ENCODE measurements at places on chromosomes 12 and 14.
A peak's percentile ranks its signal among the peaks of the same experiment; 100 is the strongest.

DNA sequence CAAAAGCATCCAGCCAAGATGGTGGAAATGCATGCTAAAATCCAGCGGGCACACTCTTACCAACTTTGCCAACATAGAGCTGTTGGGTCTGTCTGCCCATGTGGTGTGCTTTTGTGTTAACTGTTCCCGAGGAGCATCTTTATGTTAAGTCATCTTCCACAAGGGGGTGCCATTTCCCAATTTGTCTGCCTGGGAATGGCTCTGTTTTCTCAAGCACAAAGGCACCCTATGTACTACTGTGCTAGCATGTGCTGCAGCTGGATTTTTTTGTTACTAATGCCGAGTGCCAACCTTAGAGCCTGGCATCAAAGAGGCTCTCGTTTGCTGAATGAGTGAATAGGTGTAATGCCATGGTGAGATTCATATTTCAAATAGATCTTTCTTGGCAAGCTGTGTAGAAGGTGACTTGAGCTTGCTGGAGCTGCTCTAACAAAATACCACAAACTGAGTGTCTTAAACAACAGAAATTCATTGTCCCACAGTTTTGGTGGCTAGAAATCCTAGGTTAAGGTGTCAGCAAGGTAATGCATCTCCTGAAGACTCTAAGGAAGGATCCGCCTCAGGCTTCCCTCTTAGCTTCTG, 74.3 kb downstream of the TRHDE start:
- DNase-seq: peak; percentile 95

GRCh38 chr12:106885026-106885425, 70.7 kb upstream of the TMEM263 start:
- DNase-seq: no peak

DNA sequence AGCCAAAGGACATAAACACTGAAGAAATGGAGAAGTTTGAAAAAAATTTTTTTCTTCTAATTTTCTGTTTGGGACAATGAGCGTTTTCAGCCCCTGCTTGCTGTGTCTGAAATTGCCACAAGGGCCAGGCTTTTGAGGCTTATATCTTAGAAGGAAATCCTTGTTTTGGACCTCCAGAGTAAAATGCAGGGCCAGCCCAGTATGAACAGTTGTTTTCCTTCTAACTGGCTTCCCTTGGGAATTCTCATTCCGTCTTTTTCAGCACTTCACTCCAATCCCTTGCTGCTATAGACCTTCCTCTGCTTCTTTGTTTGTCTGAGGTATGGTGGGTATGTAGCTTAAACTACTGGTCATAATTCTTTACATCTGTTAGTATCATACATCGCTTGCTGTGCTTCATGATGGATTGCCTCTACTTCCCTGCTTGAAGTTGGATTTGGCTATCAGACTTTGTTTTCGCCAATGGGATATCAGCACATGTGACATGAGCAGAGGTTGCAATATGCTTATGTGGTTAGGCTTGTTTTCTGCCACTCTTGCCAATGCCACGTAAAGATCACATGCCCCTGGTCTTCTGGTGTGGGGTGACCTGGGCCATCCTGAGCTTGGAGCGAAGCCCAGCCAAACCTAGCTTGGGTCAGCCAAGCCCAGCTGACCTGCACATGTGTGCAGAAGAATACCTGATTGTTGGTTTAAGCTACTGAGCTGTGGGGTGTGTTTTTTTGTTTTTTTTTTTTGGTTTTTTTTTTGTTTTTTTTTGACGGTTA, 64.7 kb downstream of the AVPR1A start:
- no peak for DNase-seq

- DNase-seq: no peak
Measured at GRCh38 chr14:89723930-89724627, 230.5 kb downstream of the EFCAB11 start.

GRCh38 chr12:42468341-42468821, 121.2 kb downstream of the PRICKLE1 start:
- DNase-seq: no peak

GRCh38 chr14:78075555-78076277, 94.5 kb upstream of the NRXN3 start:
- DNase-seq: no peak

- peak; percentile 73 for DNase-seq
Measured at GRCh38 chr12:95147866-95148265, 69.4 kb downstream of the FGD6 start.

DNA sequence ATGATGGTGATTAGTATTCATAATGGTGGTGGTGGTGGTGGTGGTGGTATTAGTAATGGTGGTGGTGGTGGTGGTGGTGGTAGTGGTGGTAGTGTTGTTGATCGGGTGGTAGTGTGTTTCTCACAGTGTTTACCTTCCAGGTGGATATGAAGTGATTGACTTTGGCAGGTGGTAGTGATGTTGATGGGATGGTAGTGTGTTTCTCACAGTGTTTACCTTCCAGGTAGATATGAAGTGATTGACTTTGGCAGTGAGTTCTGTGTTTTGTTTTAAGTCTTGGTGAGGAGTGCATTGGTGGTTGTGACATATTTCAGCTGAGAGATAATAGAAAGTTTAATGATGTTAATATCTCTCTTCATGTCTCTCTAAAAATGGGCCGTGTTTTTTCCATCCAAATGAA, 189.4 kb downstream of the TMTC2 start:
- no peak for DNase-seq

- peak; percentile 76 for DNase-seq
Measured at GRCh38 chr14:70052990-70053389, 135.8 kb downstream of the SLC8A3 start.

GRCh38 chr12:56995930-56996496, 10.3 kb downstream of the ZBTB39 start:
- DNase-seq: no peak

- no peak for DNase-seq
Measured at GRCh38 chr14:89479802-89480201, 62.8 kb upstream of the FOXN3 start.

- no peak for DNase-seq
Measured at GRCh38 chr12:32201096-32201495, 94.4 kb downstream of the BICD1 start.

GRCh38 chr14:20873370-20874177, 17.6 kb upstream of the RNASE3 start:
- peak; percentile 97 for DNase-seq

DNA sequence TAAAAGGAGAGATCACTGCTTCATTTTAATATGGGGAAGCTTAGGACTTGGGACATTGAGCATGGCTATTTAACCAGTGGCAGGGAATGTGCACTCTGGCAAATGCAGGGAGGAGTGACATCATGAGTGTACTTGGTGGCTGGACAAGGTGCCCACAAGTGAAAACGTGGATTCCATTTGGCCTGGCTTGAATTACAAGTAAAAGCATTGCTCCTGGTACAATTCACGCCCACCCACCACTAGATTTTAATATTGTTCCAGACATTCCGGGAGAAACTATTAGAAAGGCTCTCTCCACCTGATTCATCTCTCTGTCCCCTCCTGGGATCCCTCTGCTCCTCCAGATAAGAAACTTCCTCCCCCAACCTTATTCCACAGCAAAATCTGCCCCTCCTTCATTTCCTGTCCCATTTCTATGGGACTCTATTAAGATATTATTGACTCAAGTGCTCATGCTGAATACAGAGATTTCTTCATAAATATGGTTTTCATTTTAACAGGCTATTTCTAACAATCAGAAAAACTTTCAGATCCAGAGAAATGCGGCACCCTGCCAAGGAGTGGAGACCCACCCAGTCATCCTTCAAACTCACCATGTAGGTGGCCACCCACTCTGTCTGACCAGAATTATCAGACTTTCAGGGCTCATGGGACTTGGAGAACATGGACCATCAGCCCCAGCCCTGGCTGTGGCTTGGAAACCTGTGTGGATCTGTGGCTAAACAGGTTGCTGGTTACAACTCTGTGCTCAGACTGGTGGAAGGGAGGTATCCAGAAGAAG, 43.2 kb downstream of the SSPN start:
- no peak for DNase-seq

DNA sequence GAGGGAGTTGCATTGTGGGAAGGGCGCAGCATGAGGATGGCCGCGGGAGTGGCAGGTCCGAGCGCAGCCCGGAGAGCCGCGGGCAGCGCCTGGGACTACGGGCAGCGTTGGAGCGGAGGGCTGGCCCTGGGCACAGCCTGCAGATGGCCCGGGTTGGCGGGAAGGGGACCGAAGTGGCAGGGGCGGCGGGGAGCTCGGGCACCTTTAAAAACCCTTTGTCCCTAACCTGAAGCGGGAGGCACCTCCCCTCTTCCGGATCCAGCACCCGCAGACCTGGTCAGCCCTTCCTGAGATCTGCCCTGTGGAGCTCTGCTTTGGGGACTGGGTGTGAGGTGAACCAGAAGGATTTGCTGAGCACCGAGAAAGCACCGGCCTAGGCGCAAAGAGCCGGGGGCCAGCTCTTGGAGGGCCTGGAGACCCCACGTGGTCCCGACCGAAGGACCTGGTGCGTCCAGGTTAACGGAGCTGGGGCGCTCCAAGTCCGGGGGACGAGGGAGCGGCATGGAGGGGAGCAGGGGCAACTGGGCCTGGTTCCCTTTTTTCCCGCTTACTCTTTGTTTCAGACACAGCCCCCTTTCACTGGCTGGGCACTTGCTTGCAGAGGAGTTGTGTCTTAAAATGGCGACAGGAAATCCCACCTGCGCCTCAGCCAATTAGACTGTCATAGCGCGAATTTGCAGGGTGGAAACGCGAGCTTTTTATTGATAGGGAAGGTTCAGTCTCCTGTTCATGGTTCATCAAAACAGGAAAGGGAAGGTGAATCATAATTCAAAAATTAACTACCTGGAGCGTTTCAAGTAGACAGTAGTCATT, 792 bp upstream of the SLC38A1 start:
- DNase-seq: peak; percentile 74

DNA sequence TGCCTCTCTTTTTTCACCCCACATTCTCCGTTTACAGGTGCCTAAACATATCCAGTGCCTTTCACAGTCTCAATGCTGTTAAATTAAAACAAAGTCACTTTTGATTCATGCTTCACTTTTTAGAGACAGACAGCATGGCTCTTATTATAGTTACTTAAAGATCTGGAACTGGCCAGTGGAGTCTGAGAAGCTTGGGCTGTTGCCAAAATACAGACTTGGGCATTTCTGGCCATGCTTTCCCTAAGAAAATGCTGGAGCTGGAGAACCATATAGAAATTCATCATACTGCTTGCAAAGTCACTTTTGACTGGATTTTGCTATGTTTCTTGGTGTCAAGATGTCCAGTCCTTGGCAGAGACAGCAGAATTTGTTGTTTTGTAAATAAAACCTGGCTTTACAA, 12.2 kb upstream of the GPR68 start:
- DNase-seq: no peak

DNA sequence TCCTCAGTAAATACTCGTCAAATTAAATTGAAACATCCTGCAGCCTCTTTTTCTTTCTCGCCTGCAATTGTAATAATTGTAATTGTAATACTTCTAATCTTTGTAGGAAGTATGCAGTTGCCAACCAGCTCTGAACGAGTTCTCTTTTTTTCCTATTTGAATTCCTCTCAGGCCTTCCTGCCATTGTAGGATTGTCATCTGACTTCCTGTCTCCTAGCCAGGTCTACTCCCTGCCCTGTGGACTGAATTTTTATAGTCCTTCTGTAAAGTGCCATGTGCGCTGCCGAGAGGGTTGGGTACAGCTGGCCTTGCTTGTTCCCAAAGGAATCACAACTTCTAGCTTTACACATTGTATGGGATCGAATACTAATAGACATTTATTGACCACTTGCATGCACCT, 183.3 kb downstream of the SSPN start:
- no peak for DNase-seq
